ENCODE measurements at places on chromosomes 16 and 17.

GRCh38 chr17:61635913-61636432 lies 45.0 kb upstream of the NACA2 start:
- peak; percentile 21 for DNase-seq

DNA sequence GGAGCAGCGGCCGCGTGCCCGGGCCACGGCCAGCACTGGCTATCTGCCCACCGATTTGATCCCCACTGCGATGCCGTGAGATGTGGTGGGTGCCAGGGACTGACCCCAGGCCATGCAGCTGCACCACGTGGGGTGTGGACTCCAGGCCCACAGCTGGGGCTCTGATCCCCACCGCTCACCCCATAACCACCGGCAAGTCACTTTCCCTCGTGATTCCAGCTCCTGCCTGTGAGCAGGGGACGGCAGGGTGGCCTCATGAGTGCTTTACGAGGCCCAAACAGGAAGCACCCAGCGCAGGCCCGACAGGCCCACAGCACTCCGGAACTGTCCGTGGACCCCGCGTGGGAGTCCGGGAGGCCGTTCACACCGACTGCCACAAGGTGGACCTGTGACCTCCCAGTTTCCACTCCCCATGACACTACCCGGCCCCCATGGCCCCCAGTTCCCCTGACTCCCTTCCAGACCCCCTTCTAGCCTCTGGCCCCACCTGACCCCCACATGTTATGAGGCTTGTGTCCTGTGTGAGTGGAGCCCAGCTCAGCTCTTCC lies 616 bp downstream of the PTX4 start:
- no peak for DNase-seq

DNA sequence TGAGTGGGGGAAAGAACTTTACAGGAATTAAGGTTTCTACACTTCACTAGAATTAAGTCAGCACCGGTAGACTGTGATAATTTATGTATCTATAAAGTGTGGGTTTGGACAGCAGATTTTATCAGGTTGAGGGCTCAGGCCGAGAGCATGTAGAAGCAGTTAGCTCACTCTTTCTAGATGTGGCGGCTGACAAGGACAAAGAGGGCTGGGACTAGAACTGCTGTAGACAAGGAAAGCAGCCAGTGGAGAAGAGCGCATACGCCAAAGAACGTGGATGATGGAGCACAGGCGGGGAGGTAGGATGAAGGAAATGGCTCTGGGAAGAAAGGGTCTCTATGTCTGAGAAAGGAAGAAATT lies 504 bp upstream of the GOSR1 start:
- peak; percentile 8 for DNase-seq

- no peak for DNase-seq
Measured at GRCh38 chr17:65824901-65825300, 263.5 kb upstream of the AXIN2 start.

GRCh38 chr16:75043175-75043895 lies 44.5 kb downstream of the ZNRF1 start:
- DNase-seq, result no peak

DNA sequence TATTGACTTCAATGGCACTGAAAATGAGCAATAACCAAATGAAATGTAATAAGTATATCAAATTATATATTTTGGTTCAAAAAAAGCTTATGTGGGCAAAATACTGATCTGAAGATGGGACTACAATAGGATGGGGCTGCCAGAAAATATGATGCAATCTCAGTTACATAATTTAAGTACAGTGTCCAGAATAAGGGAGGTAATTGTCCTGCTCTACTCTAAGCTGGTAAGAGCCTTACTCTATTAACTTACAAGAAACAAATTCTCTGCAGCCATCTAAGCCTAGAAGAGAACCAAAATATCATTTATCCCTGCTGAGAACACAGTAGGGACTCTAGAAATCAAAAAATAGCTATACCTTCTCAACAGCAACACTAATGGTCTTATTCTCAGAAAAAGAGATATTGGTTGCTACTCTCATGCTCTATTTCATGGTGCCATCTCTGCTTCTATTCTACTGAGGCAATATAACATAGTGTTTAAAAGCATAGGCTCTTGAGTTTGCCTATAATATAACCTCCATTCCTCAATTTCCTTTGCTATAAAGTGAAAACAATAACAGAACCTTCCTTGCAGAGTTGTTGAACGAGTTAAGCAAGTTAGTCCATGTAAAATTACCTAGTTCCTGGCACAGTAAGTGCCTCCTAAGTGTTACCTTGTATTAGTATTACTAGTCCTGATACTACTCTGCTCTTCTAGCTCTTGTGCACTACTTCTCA lies 19.9 kb downstream of the NQO1 start:
- no peak for DNase-seq

GRCh38 chr16:88885693-88886280 lies 19.3 kb upstream of the PABPN1L start:
- DNase-seq, result no peak

GRCh38 chr17:8489841-8490240 lies 54.2 kb downstream of the NDEL1 start:
- DNase-seq, result no peak

DNA sequence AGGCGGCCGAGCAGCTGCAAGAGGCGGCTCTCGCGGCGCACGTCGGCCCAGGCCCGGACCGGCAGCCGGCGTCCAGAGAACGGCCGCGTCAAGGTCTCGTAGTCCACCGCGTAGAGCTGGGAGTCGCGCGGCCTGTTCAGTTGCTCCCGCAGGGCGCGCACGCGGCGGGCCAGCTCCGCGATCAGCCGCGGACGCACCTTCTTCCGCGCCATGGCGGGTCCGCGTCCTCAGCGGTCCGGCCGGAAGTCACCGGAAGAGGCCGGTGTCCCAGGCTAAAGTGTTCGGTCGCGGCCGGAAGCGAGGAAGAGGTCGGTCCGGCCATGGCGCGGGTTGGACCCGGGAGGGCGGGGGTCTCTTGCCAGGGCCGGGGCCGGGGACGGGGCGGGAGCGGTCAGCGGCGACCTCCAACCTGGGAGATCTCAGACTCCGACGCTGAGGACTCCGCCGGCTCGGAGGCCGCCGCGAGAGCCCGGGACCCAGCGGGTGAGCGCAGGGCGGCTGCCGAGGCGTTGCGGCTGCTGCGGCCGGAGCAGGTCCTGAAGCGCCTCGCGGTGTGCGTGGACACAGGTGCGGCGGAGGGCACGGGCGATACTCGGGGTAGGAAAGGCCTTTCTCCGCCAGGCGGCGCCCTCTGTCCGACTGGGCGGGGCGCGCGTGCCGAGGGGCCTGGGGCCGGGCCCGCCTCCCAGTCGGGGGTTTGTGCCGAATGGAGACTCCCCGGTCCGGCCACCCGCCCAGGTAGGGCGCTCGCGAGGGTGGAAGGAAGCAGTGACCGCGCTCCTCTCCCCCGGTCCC lies at the start of gene MRPS34:
MRPS34 (minus strand) TSS at position 227 of the 795 bp plus-strand sequence; CDS start at position 212, 15 bp downstream.
- DNase-seq, result peak; percentile 91
